ENCODE measurements at places on chromosomes 7 and 10.

DNA sequence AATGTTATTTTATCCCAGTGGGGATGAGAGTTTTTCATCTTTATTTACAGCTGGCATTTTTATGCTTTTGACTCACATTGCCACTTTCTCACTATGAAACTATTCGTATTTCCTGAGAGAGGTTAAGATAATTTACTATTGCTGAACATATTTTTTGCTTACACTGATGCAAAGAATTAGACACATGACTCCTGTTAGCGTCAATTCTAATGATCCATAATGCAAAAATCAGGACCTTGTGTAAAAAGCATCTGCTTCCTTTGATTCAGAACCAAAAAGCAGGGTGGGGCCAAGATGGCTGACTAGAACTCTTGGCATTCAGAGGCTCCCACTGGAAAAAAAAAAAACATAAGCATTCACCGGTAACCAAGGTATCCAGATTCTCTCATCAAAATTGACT, 464.8 kb downstream of the SEMA3D start:
- no peak for DNase-seq

GRCh38 chr10:76675951-76676587, 961.5 kb downstream of the KCNMA1 start:
- DNase-seq, result no peak

- DNase-seq, result no peak
Observed at GRCh38 chr7:137681657-137682562, 164.9 kb downstream of the DGKI start.

DNA sequence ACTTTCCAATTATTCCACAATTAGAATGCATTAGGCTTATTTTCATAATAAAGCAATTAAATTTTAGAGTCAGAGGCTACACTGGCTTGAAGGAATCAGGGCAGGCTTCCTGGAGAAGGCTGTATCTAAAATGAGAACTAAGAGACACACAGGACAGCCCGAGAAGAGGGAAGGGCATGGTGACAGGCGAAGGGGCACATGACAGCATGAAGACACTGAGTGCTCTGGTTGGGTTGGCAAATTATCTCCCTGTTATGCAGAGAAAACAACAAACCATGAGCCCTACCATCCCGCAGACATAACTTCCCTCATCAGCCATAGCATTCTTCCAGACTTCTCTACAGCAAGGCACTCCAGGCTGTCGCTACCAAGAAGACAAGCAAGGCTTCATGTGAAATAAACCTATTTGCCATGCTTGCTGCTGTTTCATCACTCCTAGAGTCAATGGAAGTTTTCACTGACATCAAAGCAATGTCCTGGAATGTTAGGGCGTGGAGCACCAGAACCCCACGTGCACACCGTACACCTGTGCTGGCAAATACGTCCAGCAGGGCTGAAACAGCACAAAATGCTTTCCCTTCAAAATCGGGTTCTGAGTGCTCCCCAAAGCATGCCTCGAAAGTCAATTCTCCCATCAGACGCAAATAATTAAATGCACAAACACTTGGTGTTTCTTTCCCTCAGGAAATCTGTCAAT, 21.3 kb downstream of the VOPP1 start:
- no peak for DNase-seq

GRCh38 chr10:95233377-95234034, 39.5 kb downstream of the ACSM6 start:
- DNase-seq, result no peak

DNA sequence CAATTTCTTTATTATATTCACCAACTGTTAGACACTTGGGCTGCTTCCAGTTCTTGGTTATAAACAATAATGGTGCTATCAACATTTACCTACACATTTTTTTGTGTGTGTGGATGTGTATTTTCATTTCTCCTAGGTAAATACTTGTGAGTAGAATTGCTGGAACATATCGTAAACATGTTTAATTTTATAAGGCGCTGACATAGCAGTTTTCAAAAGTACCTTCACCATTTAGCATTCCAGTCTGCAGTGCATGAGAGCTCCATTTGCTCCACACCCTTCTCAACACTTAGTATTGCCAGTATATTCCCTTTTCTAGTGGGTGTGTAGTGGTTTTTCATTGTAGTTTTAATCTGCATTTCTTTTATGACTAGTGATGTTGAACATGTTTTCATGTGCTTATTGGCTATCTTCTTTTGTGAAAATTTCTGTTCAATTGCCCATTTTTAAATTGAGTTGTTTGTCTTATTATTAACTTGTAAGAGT, 59.6 kb upstream of the FAM204A start:
- no peak for DNase-seq

DNA sequence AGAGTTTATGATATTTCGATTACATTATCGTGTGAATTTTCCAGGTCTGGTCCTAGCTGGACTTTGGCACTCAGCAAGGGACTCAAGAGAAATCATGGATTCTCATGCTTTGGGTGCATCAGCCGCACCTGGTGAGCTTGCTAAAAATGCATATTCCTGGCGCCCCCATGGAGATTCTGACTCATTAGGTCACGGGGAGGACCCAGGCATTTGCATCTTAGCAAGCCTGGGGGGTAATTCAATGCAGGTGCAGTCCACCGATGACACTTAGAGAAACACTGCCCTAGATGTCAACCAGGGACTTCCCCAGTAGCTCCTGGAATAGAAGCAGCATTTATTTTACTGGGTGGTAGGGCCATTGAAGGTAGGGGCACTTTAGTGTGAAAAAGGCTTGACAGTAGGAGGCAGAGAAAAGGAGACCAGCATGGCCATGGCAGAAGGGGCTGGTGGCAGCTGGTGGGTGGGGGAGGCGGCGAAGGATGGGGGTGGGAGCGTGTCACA, 29.9 kb upstream of the PDCD4 start:
- DNase-seq, result no peak
